ENCODE measurements at places on chromosomes 7 and 10.

DNA sequence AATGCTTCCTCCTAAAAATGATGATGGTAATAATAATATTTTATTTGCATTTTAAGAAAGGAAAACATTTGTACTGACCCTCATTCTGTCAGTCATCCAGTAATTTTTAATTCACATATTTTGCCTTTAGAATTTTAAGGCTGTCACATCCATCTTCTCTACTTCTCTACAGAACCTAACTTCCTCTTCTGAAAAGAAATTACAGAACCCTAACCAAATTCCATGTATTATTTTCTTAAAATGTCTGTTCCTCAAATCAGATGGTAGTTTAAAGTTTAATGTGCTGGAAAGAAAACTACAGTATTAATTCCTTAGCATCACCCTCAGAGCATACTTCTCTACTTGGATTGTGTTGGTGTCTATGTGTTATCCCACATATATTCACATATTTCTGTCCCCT lies 9.0 kb downstream of the PIK3CG start:
- DNase-seq, result no peak

- no peak for DNase-seq
Observed at GRCh38 chr7:148402159-148402558, 188.4 kb upstream of the C7orf33 start.

- DNase-seq, result no peak
Observed at GRCh38 chr10:127331696-127332095, 135.3 kb upstream of the INSYN2A start.

- DNase-seq, result no peak
Observed at GRCh38 chr7:26005683-26006410, 146.2 kb upstream of the NFE2L3 start.

GRCh38 chr7:49294611-49295010 lies 370.3 kb downstream of the CDC14C start:
- no peak for DNase-seq

GRCh38 chr7:155299535-155300202 lies 2.0 kb downstream of the INSIG1 start:
- peak; percentile 20 for DNase-seq

DNA sequence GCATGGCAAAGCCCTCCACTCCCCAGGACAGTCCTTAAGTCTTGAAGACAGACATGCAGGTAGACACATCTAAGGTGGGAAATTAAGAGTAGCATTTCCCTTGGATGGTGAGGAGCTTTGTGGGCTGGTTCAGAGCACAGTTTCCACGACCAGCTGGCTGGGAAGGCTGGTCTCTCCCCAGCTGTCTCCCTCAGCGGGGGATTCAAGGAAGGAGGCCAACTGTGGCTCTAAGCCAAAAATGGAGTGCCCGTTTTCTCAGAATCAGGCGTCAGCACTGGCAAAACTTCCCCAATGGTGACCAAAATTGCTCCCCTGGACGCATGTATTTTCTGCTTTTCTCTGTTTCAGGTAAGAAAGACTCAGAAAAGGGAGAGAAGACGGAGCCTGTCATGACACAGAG lies 230.6 kb upstream of the FZD8 start:
- no peak for DNase-seq
